Activated CD8-positive, alpha-beta memory T cell treated with anti-CD3 and anti-CD28 coated beads, Interleukin-2, amount 10 ng/mL, durations not matched to agents 7 days and 5 days (primary cell): ENCODE measurements at places on chromosomes 7 and 10.

- H3K4me3 ChIP-seq, result peak overlapping the region; percentile 87
- peak overlapping the region; percentile 83 for H3K27ac ChIP-seq
- H3K36me3 ChIP-seq, result peaks cover 45% of the 10 kb centered on the region
- H3K4me1 ChIP-seq, result peaks cover 48% of the 10 kb centered on the region
Observed at GRCh38 chr10:3068968-3069737, 1.8 kb downstream of the PFKP start.

DNA sequence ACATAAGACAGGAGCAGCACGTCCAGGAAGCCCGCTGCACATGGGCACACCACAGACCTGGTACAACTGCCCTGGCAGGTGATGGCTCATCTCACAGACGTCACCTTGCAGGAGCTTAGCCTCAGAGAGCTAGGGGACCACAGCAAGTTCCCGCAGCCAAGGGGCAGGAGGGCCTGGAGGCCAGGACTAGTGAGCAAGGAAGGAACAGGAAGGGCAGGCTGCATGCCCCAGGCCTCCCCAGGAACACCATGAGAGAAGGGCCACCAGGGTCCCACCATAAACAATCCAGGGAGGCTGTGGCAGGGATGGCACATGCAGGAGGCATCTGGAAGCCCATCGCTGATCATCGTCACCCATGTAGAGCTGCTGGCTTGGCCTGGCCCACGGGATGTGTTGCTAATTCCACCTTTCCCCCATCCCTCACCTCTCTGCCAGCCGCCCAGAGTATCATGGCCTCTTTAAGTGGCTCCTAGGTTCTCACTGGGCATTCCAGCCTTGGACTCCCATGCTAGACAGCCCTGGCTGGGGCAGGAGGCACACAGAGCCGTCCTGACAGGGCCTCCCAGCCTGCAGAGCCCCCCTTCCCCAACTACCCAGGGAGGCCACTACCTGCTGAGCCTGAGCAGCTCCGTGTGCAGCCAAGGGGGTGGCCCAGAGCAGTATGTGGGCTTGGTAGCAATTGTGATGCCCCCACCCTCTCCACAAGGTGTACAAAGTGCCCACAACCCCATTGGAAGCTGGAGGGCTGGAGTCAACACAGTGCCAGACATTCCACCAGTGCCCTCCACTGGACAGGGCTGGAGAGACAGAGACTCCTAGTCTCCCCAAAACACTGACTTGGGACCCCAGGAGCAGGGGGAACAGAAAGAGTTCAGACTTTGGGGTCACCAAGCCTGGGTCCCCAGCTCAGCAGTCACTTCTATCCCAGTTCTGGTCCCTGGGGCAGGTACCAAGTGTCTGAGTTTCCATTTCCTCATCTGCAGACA is 35.5 kb downstream of the GRID1 start:
- no peaks in the 10 kb centered on the region for H3K4me1 ChIP-seq
- no peak overlapping the region for H3K27ac ChIP-seq
- no peak for DNase-seq
- H3K4me3 ChIP-seq, result no peak overlapping the region
- no peaks in the 10 kb centered on the region for H3K36me3 ChIP-seq

GRCh38 chr10:59750155-59750945 is 2.9 kb downstream of the MRLN start:
- no peaks in the 10 kb centered on the region for H3K36me3 ChIP-seq
- peaks cover 21% of the 10 kb centered on the region for H3K27me3 ChIP-seq
- H3K27ac ChIP-seq, result no peak overlapping the region
- no peak for DNase-seq
- no peak overlapping the region for H3K4me3 ChIP-seq

DNA sequence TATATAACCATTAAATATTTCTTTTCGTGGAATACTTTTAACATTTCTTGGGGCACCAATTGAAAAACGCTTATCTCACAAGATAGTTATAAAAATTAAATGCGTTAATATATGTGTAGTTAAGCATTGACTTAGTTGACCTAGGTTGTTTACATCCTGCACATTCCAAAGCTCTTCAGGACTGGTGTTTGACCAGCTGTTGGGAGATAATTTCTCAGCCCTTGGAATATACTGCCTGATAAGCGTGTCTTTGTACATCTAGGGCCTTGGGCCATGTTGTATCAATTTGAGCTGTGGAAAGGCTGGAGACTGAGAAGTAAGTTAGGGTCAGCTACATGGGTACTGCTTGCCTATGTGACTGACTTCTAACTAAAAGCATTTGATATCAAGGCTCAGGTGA is 90.0 kb upstream of the AOAH start:
- no peak overlapping the region for H3K4me3 ChIP-seq
- H3K27ac ChIP-seq, result no peak overlapping the region
- no peaks in the 10 kb centered on the region for H3K27me3 ChIP-seq
- H3K4me1 ChIP-seq, result no peaks in the 10 kb centered on the region
- DNase-seq, result no peak

DNA sequence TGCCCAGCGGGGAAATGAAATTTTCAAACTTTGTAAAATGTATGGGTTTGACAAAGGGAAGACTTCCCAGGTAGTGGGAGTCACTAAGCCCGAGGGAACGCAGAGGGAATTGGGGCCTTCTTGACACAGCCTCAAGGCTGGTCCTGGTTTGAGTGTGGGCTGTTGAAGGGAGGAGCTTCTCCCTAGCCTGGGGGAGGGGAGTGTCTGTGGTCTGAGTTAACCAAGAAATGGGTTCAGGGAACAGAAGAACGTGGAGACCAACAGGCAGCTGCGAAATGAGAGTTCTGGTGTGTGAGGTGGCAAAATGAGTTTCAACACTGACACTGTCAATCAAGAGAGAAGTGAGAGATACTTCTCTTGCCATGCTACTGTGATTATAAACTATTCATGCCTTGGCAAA is 32.7 kb upstream of the BAMBI start:
- no peak overlapping the region for H3K4me3 ChIP-seq
- no peaks in the 10 kb centered on the region for H3K36me3 ChIP-seq
- DNase-seq, result no peak
- H3K4me1 ChIP-seq, result peaks cover 3% of the 10 kb centered on the region
- H3K27me3 ChIP-seq, result no peaks in the 10 kb centered on the region

- H3K27ac ChIP-seq, result no peak overlapping the region
- H3K27me3 ChIP-seq, result no peaks in the 10 kb centered on the region
- H3K4me3 ChIP-seq, result no peak overlapping the region
- DNase-seq, result no peak
- no peaks in the 10 kb centered on the region for H3K4me1 ChIP-seq
- H3K36me3 ChIP-seq, result no peaks in the 10 kb centered on the region
Observed at GRCh38 chr7:117645481-117646165, 165.8 kb downstream of the CFTR start.

GRCh38 chr10:102801978-102802377 is 35.2 kb downstream of the CYP17A1 start:
- no peak overlapping the region for H3K4me3 ChIP-seq
- no peaks in the 10 kb centered on the region for H3K27me3 ChIP-seq
- H3K27ac ChIP-seq, result peak overlapping the region; percentile 43
- no peak for DNase-seq
- peaks cover 24% of the 10 kb centered on the region for H3K4me1 ChIP-seq

DNA sequence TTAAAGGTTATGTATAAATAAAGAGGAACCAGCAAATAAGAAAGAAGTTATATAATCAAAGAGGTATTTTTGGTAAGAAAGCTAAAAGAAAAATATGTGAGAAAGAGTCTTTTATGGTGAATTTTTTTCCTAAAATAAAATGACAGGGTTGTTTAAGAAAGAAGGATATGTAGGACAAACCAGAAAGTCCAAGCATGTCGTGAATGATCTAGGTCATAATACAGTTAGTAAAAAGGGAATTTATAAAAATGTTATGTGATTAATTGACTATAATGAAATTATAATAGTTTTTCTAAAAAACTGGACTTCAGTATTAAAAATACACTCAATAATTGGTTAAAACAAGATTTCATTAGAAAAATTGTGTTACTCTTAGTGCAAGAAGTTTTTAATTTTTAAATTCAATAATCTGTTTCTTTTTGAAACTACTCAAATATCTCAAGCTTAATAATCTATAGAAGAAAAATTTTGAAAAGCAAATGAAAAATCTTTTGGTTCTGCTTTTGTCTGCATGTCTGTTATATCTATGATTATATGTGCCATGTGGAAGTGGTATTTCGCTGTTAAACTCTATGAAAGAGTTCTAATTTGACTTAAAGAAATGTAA is 23.3 kb downstream of the AVL9 start:
- DNase-seq, result no peak
- H3K4me1 ChIP-seq, result peaks cover 28% of the 10 kb centered on the region
- no peaks in the 10 kb centered on the region for H3K27me3 ChIP-seq

DNA sequence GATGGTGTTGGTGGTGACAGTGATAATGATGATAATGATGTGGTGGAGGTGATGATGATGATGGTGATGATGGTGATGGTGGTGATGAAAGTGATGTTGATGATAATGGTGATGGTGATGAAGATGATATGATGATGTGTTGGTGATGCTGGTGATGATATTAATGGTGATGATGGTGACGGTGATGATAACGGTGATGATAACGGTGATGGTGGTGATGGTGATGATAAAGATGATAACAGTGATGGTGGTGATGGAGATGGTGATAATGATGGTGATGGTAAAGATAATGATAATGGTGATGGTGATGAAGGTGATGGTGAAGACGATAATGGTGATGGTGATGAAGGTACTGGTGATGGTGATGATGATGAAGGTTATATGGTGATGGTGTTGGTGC is 76.6 kb downstream of the UNCX start:
- no peaks in the 10 kb centered on the region for H3K4me1 ChIP-seq
- H3K27ac ChIP-seq, result no peak overlapping the region
- no peaks in the 10 kb centered on the region for H3K27me3 ChIP-seq
- no peaks in the 10 kb centered on the region for H3K36me3 ChIP-seq

- peaks cover 25% of the 10 kb centered on the region for H3K36me3 ChIP-seq
- no peaks in the 10 kb centered on the region for H3K27me3 ChIP-seq
- H3K4me3 ChIP-seq, result no peak overlapping the region
- no peak for DNase-seq
- H3K4me1 ChIP-seq, result no peaks in the 10 kb centered on the region
Observed at GRCh38 chr10:72421885-72422540, 67.3 kb upstream of the DNAJB12 start.

- peak overlapping the region; percentile 85 for H3K27ac ChIP-seq
- peaks cover 38% of the 10 kb centered on the region for H3K4me1 ChIP-seq
- peaks cover 61% of the 10 kb centered on the region for H3K36me3 ChIP-seq
- peak overlapping the region; percentile 32 for H3K4me3 ChIP-seq
- no peak for DNase-seq
Observed at GRCh38 chr10:69102440-69102839, 14.5 kb downstream of the SRGN start.

- DNase-seq, result no peak
- H3K4me3 ChIP-seq, result no peak overlapping the region
Observed at GRCh38 chr10:33093362-33093761, 135.3 kb upstream of the ITGB1 start.

DNA sequence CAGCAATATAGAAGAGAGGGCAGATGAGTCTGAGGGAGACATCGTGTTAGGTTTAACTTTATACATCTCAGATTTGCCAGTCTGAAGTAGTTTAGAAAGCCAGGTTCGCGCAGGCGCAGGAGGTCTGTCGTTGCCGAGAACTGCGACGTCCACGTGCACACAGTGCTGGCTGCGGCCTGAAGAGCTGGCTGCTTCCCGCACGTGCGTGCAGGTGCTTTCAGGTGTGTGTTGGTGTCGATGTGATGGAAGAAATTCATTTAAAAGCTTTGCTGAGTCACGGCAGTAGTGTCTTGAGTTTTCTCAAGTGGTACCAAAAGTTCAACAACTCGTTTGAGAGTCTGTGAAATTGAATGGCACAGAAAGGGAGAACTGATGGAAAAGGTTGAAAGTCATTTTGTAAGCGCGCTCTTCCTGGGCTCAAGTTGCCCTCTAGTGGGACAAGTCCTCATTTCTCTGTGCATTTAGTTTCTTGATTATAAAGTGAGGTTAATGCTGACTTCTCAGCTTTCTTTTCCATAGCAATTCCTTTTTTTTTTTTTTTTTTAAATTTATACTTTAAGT is 18.6 kb downstream of the WDR37 start:
- peaks cover 27% of the 10 kb centered on the region for H3K36me3 ChIP-seq
- peaks cover 2% of the 10 kb centered on the region for H3K4me1 ChIP-seq
- no peak for DNase-seq
- no peaks in the 10 kb centered on the region for H3K27me3 ChIP-seq
- H3K27ac ChIP-seq, result no peak overlapping the region

- peaks cover 22% of the 10 kb centered on the region for H3K4me1 ChIP-seq
- H3K4me3 ChIP-seq, result no peak overlapping the region
- H3K27me3 ChIP-seq, result no peaks in the 10 kb centered on the region
- no peak overlapping the region for H3K27ac ChIP-seq
- peaks cover 48% of the 10 kb centered on the region for H3K36me3 ChIP-seq
- no peak for DNase-seq
Observed at GRCh38 chr7:151482883-151483710, 36.6 kb downstream of the RHEB start.

GRCh38 chr10:22986771-22987542 is 59.1 kb downstream of the ARMC3 start:
- peaks cover 14% of the 10 kb centered on the region for H3K4me1 ChIP-seq
- no peak overlapping the region for H3K27ac ChIP-seq
- DNase-seq, result no peak
- H3K27me3 ChIP-seq, result peaks cover 12% of the 10 kb centered on the region
- no peaks in the 10 kb centered on the region for H3K36me3 ChIP-seq

DNA sequence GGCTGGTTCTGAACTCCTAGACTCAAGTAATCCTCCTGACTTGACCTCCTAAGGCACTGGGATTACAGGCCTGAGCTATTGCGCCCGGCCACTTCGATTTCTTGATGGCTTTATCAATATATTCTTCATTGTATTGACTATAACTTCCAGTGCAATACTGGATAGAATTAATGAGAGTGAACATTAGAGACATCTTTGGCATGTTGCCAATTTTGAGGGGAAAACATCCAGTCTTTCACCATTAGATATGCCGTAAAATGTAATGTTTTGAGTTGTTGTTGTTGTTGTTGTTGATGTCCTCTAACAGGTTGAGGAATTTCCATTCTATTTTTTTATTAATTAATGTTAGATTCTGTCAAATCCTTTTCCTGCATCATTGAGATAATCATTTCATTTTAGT is 578.9 kb downstream of the ZWINT start:
- H3K36me3 ChIP-seq, result no peaks in the 10 kb centered on the region
- H3K27ac ChIP-seq, result no peak overlapping the region
- no peak for DNase-seq
- no peak overlapping the region for H3K4me3 ChIP-seq
- H3K4me1 ChIP-seq, result no peaks in the 10 kb centered on the region

DNA sequence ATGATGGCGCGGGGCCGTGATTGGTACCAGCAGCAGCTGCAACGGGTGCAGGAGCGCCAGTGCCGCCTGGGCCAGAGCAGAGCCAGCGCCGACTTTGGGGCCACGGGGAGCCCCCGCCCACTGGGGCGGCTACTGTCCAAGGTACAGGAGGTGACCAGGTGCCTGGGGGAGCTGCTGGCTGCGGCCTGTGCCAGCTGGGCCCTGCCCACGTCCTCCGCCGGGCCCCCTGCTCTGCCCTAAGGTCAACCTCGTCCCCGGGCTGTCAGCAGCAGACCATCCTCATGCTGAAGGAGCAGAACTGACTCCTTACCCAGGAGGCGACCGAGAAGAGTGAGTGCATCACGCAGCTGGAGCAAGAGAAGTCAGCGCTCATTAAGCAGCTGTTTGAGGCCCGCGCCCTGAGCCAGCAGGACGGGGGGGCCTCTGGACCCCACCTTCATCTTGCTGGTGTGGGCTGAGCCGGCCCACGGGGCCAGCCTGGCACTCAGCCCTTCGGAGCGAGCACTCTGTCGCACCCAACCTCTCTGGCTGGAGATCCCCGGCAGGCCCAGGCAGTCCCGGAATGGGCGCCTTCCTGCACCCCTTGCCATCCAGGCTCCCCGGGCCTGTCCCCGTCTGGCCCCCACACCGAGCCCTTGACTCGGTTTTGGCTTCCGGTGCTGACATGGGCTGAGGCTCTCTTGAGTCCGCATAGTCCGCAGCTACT is 24.6 kb upstream of the ZNF716 start:
- no peak for DNase-seq
- no peak overlapping the region for H3K27ac ChIP-seq
- no peaks in the 10 kb centered on the region for H3K36me3 ChIP-seq
- H3K27me3 ChIP-seq, result no peaks in the 10 kb centered on the region
- H3K4me3 ChIP-seq, result no peak overlapping the region
